ENCODE measurements at places on chromosomes 1 and 21.
A peak's percentile ranks its signal among the peaks of the same experiment; 100 is the strongest.

- DNase-seq = peak; percentile 69
These were observed 180.0 kb downstream of the ETS2 start for GRCh38 chr21:38985568-38986378.

DNA sequence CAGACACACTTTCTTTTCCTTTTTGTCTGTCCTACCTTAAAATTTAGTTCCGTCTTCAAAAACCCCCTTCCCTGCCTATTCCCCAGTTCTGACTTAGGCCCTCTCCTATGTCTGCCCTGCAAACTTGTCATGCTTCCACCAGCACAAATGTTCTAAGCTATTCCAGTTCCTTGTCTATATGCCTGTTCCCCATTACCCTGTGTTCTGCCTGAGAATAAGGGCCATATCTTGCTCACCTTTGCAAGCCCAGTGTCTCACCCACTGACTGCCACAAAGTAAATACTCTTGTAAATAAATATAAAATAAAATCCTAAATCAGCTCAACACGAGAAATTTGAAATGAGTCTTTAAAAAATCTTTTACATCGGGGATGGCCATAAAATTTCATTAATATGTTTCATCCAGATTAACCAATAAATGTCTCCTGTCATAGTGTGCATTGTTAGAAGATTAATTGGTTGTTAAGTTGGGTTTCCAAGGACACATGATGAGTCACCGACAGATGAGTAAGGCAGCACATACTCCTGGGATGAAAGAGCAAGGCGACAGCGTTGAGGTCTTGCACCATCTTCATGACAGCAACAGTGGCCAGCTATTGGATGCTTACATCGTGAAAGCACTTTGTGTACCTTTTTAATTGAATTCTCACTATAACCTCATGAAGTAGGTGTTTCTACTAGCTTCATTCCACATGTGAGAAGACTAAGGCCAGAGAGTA lies 92.6 kb upstream of the NGF start:
- DNase-seq = no peak

- DNase-seq = no peak
These were observed 520 bp downstream of the TARS2 start for GRCh38 chr1:150487763-150488115.

DNA sequence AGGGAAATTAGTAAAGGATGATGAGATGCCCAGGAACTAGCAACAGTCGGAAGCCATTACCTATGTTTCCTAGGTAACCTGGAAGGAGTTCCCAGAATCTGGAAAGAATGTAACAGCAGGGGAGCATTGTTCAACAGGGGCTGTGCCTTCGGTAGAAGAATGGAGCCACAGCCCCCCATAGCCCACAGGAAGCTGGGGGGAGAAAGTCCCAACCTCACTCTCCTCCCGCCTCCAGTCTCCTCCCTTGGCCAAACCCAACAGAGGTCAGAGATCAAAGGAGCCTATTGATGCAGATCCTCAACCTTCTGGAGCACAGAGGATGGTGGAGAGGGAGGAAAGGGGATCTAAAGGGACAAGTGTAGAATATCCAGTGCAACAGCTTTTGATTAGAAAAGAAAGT lies 131.5 kb upstream of the SLC44A3 start:
- no peak for DNase-seq

GRCh38 chr1:6041432-6042062 lies 4.1 kb upstream of the KCNAB2 start:
- no peak for DNase-seq
